ENCODE measurements at places on chromosomes 5 and 9.

DNA sequence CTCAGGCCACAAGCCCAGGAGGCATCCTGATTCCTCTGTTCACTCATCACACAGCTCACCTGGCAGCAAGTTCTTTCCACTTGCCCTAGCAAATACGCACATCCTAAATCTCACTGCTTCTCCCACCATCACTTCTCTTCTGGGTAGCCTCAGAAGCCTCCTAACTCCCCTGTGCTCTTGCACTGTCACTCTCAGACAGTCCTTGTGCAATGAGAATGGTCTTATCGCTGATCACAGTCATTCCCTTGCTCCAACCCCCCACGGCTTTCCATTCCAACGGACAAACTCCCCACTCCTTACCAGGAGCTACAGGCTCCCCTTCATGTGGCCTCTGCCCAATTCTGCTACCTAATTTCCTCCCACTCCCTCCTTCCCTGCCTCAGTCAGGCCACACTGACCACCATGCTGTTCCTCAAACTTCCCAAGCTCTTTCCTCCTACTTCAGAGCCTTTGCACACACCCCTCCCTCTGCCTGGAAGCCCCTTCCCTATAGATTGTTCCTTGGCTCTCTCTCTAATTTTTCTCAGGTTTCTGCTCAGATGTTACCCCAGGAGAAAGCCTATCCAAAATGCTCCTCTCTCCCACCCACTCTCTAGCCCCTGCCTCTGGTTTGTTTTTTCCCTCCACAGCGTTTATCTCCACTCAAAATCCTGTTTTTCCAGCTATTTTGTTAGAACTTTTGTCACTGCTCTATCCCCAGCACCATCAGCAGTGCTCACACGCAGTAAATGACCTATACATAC lies 34.1 kb upstream of the TNFAIP8 start:
- DNase-seq, result no peak

DNA sequence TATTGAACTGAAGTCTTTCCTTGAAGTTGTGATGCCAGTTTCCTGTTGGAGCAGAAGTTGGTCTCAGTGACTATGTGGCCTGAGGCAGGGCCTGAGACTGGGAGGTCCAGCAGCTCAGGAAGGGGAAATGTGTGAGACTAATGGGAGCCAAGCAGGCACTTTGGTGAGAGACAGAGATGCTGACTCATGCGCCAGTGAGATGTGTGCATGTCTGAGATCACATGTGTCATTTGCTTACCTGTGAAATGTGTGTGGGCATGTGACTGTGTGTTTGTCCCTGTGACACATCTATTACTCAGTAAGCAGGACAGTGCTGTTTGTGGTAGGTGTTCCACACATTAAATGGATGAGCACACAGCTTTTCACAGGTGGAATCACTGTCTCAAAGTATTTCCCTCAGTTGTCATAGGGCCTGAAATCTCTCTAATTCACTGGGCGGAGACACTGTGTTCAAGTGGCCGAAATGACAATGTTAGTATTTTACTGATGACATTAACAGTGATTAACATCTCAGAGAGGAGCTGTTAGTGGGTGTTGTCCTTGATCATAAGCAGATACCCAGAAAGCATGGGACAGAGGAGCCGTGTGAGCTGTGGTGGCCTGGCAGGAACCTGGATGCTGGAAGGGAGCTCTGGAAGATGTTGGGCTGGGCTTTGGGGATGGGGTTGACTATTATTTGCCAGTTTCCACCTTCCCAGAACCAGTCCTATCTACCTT lies 7.4 kb downstream of the NPR2 start:
- no peak for DNase-seq

DNA sequence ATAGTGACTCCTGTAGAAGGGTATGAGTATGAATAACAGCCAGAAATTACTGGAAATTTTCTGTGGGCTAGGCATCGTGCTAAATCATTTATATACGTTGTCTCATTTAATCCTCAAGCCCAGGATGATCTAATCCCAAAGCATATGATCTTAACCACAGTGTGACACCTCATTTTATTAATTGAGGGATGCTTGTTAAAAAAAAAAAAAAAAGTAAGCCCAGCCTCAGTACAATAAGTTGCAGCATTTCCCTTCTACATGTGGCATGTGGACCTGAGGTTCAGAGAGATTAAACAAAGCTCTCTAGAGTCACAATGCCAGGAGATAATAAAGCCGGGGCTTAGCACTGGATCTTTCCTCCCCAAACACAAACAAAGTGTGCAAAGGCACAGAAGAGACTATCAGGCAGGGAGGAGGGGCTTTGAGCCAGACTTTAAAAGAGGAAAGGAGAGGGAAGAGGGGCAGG lies 49.5 kb downstream of the KLF4 start:
- DNase-seq, result no peak

DNA sequence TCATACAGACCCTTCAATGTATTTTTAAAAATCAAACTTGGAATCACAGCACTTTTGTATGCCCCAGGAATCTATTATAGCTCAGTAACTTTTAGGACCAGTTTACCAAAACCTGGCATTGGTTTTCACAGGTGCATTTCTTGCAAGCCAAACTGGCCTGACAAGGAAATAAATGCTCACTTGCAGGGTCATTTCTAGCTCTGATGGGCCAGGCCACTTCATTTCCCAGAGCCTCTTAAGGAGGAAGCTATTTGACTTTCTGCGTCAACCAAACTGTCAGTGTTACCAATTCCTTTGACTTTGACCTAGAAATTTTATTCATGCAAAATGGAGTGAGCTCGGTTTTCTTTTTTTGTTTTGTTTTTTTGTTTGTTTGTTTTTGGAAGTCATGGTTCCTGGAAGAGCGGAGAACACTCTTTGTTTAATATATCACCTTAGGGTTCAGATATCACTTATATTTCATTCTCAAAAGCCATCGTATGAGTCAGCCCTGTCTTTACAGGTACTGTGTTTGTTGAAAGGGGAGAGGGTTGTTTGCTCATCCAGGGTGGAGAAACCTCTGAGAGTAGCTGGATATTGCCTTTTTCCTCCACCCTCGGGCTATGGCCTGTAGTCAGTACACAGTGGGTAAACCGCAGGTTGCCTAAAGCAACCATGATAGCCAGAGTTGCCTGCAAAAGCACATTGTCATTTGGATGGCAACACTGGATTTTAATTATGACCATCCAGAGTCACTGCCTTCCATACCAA lies 58.9 kb downstream of the GNA14 start:
- DNase-seq, result no peak

DNA sequence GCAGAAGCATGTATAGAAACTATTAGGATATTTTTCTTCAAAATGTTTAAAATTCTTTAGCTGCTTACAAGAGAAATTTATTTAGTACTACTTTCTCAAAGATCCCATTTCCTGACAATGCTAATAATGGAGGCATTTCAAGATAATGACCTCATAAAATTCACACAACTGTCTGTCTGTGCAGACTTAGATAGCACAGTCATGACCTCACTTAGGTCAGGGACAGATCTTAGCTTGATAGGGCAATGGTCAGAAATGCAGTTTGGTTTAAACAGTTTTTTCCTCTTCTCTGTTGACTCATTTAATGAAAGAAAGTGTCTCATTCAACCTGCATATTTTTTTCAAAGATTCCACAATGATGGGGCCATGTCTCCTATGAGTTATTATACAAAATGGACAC lies 128.4 kb downstream of the GRIA1 start:
- DNase-seq, result no peak

DNA sequence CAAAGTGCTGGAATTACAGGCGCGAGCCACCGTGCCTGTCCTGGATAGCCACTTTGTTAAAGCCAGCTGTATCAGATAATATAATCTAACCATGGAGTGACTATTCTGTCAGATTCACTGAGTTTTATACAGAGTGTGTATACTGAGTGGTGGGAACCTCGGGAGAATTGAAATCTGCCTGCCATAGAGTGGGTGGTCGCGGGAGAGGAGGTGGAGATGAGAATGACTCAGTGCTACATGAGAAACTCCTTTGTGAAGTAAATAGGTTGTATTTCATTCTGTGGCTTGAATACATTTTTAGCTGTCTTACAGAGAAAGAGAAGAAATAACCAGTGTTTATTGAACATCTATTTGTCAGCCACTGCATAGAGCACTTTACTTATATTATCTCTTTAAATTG lies 26.4 kb downstream of the ATP6V0E1 start:
- DNase-seq, result no peak

DNA sequence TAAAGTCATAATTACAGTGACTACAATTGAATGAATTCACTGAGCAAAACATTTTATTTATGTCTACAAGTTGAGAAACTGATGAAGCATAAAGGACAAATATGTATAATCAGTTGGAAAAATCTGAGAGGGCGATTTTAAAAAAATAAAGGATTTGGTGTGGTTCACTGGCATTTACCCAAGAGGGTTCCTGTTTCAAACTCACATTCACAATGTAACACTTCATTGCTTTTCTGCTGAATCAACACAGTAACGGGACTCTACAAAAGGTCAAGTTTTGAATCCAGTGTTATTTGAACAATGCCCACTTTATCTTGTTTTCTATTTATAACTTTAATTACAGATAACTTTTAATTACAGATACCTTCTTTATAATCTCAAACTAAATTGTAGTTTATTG lies 138.6 kb downstream of the NUDT12 start:
- DNase-seq, result no peak

DNA sequence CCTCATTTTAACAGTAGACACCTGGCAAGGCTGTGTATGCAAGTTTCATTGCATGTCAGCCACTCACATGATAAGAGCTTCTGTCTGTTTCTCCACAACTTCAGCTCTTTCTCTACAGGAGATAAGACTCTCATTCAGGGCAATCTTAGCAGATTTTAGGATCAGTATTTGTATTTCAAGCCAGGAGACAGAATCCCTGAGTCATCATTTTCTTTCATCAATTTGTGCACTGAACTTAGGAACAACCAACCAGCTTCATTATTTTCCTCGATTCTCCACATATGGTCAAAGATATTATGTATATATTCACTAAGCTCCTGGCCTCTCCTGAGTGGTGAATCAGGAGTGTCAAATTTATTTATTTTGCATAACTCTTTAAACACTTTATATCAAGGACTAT lies 181.8 kb upstream of the CCNH start:
- no peak for DNase-seq

DNA sequence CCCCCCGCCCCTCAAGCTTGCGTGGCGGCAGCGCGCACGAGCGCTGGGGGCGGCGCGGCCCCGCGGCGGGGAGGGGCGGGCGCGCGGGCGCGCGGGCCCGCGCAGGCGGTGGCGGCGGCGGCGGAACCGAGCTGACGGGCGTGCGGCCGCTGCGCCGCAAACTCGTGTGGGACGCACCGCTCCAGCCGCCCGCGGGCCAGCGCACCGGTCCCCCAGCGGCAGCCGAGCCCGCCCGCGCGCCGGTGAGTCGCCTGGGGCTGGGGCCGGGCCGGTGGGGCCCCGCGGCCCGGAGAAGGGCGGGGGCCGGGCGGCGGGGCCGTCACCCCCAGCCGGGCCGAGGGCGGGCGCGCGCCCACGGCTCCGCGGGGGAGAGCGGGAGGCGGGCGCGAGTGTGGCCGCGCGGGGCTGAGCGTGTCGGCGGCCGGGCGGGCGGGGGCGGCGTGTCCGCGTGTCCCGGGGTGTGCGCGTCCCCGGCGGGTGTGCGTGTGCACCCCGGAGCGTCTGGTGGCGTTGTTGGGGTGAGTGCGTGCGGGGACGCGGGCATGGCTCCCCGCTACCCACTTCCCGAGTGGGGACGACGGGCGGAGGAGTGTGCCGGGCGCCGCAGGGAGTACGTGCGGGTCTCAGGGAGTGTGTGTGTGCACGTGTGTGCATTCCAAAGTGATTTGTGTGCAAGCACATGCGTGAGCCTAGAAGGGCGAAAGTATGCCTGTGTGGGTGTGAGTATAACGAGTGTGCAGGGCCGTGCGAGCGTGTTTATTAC lies at the start of gene NEK6:
TSS of gene NEK6 (plus strand) at position 106 of the 763 bp plus-strand sequence. CDS start 44,016 bp downstream, outside the sequence.
- no peak for DNase-seq

GRCh38 chr5:5061836-5062235 lies 78.3 kb upstream of the ADAMTS16 start:
- DNase-seq, result no peak

GRCh38 chr9:38687389-38687842 lies 32.5 kb downstream of the FAM240B start:
- no peak for DNase-seq

DNA sequence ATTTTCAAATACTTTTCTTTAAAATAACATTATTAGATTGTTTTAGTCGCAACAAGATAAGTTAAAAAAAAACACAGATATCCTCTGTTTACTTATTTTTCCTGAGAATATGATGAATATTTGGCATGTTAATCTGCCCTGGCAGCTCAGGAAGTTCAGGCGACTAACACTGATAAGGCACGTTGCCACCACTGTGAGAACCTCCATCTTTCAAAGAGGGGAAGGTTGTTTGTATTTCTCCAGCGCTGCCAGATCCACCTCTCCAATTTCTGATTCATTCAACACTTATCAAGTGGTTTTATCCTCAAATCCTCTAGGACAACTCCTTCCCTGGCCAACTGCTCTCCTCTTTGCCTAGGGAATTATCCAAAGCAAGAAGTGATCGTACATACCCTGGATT lies 21.8 kb downstream of the CTNNAL1 start:
- DNase-seq, result no peak

DNA sequence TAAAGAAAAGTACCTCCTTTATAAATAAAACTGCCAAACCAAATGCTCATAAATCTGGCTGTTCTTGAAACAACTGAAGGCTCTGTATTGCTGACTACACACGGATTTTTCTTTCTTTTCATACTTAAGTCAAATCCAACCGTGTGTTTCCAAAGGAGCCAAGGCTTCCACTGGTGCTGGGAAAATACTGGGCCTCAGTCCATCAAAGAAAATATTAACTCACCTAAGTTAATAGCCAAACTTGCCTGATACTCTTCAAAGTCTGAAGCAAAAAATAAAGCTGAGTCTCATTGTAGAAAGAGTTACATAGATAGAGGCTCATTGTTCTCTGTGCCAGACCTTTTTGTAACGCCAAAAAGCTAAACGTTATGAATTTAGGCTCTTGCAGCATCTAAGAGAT lies 350.4 kb upstream of the CDH9 start:
- DNase-seq, result no peak

DNA sequence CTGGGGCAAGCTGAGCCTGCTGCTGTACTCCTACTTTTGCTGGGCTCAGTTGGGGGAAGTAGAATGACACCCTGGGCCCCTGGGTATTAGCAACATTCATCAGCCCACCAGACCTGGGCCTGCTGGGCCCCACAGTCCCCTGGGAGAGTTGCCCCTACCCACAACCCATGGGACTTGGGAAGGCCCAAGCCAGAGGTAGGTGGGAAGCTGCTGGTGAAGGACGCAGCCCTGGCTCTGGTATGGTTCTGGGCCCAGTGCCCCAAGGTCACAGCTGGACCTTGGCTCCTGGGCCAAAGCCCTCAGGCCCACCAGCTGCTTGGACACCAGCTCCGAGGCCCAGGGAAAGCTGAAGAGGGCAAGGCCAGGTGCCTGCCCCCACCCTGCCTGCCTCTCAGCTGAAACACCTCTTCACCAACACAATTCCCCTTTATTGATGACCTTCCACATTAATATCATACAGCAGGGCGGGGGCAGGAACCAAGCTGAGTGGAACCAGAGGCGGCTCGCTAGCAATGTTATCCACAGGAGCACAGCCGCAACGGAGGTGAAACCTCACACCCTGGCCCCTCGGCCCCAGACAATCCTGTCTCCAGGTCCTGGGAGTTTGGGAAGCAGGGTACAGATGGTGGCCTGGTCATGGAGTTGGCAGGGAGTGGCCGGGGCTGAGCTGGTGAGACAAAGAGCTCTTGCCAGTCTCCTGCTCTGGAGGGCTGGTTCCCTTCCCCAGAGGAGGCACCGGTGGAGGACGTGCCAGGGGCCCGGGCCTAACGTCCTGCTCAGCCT lies 13.7 kb downstream of the DOLPP1 start:
- no peak for DNase-seq
